ENCODE measurements at places on chromosomes 1 and 21. TPM values are rescaled to one million over a fixed set of nuclear protein-coding genes. Genes with fewer than 3 reads are reported as not detected.

DNA sequence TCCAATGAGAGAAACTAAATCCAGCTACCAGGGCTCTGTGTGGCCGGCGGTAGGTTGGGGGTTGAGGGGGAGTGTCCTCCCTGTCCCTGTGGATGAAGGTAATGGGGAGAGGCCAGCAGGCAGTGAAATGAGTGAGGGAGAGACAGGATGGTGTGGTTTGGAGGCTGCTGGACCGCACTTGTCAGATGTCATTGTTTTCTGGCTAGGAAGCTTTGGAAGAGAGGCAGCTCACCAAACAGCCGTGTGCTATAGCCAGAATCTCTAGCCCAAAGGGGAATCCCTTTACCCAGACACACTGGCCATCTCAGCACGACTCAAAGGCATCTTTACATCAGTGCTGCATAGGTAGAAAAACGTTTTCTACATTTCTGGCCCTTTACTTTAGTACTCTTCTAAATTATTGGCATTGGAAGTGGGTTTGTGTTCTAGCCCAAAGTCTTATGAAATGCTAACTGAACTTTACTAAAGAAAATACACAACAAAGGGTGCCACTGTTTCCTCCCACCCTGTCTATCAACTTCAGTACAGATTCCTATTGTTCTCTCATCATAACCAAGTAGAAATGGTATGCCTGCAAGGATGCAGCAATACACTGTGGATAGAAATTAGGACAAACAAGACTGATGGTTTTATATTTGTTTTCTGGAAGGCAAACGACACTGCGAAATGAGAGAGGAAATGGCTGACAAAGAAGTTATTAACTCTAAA is 95.9 kb upstream of the COA6 start:
- no peak for DNase-seq

GRCh38 chr1:197224160-197224559 is 43.9 kb upstream of the CRB1 start:
- no peak for DNase-seq

DNA sequence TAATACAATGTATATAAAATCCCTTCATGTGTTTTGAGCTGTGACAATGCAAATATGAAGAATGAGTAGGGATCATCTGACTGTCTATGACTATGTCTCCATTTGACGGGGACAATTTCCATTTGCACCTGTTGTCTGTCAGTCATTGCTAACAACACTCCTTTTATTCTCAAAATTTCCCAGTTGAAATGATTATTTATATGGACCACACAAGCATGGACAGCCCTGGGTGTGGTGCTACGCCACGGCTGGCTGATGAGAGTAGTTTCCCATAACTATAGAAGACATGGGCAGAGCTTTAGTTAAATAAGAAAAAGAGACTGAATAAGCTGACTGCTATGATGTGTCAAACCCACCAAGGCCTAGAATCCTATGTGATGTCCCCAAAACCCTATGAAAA is 135.8 kb downstream of the MAP3K21 start:
- DNase-seq: no peak

- DNase-seq: no peak
Measured at GRCh38 chr1:86858524-86859261, 55.2 kb downstream of the SELENOF start.

DNA sequence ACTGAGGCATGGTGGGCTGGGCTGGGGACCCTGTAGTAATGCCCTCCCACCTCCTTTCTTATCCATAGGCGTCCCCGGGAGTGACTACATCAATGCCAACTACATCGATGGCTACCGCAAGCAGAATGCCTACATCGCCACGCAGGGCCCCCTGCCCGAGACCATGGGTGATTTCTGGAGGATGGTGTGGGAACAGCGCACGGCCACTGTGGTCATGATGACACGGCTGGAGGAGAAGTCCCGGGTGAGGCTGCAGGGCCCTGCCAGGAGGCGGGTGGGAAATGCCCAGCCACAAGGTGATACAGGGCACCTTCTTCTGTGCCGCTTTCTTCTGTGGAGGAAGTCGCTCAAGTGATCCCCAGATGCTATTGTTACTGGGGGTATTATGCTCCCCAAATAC is 32.3 kb upstream of the KDM4A start:
- DNase-seq: no peak

DNA sequence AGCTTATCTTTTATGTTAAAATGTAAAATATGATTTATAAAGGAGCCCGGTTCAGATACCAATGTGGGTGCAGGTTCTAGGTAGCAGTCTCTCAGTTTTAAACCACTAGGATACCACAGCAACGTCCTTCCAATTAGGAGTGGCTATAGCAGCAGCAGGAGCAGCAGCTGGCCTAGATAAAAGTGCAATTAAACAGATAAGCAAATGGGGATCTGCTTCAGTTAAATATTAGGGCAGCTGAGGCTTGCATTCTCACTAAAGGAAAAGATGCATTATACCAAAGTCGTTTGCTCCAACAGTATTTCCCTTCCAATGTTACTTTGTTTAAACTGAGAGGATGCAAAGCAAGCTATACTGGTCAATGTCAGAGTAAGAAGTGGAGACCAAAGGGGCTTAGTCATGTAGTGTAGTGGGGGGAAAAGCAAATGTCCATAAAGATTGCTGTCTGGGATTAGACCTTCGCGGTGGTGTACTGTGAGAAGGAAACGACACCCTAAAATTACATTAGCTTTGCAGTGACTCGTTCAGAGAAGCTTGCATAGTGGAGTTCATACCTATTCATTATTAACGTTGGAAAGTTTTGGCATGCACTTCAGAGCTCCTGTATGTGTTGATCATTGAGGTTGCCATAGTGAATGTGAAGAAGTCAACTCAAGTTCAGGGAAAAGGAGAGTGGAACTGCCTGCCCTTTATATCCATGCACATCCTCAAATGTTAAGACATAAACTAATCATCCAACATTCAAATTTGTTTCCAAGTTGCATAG is 272.2 kb downstream of the VAV3 start:
- DNase-seq: no peak

- no peak for DNase-seq
Measured at GRCh38 chr1:210262167-210262896, 29.7 kb downstream of the SERTAD4 start.

DNA sequence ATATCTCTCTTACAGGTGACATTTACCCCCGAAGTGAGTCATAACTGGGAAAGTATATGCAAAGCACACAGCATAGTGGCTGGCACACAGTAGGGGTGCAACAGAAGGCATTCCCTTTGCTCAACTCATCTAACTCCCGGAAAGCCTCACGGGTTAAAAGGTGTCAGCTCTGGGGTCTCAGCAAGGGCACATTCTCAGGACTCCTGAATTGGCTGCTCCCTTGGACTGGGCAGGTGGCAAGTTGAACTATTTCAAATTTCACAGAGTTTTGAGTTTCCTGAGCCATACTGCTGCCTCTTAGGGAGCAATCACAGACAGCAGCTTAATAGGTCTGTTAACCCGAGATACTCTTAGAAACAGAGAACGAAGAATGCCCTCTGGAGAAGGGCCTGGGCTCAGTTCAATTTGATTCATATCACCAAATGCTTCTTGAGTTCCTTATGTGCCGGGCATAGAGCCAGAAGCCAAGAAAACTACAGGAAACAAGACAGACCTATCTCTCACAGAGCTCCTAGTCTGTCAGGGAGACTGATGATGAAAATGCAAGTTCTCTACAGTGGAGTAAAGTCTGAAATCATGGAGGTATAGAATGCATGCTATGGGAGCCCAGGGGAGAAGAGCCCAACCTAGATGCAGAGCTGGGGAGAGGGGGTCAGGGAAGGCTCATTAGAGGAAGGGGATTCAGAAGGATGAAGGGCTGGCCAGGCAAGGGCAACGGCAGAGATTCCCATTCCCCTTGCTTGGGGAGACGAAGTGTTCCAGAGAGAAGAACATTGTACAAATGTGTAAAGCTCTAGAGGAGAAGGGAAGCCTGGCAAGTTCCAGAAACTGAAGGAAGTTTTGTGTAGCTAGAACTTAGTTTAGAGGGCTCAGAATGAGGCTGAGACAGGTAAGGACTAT is 143.9 kb upstream of the HMGB4 start:
- no peak for DNase-seq

GRCh38 chr1:229323201-229323600 is 19.6 kb downstream of the CCSAP start:
- no peak for DNase-seq

- DNase-seq: no peak
Measured at GRCh38 chr1:172149346-172149745, 271.1 kb upstream of the C1orf105 start.

DNA sequence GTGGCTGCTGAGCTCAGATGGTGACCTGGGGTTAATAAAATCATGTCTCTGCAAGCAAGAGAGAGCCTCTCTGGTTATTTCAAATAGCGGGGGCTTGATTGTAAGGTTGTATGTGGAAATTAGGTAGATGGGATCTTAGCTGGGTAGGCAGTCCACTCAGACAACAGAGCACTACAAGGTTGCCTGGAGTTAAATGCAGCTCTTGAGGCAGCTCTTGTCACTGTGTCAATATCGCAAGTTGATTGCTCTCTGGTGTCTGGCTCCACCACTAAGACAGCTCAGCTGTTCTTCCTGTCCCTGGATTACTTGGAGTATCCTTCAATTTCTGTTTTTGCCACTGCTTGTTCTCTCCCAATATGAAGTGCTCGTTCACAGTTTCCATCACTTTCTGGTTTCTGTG is 93.8 kb downstream of the C21orf91 start:
- peak; percentile 50 for DNase-seq

- no peak for DNase-seq
Measured at GRCh38 chr1:222620566-222620965, 2.7 kb downstream of the MIA3 start.

CD160 gene
- total RNA-seq: not detected

SAMSN1 gene
- total RNA-seq: 19.2 TPM

ACOT11 gene
- 6.8 TPM for total RNA-seq

TRIM46 gene
- total RNA-seq: not detected

HCN3 gene
- total RNA-seq: 6.3 TPM

MYBPH gene
- 0.39 TPM for total RNA-seq

TTC24 gene
- not detected for total RNA-seq

Measured in upper lobe of left lung (tissue), 6 donors.